ENCODE measurements at places on chromosomes 12 and 14.

- DNase-seq = no peak
Measured at GRCh38 chr12:89203144-89203543, 149.2 kb downstream of the DUSP6 start.

GRCh38 chr12:80811957-80812708 is 95.4 kb downstream of the MYF5 start:
- no peak for DNase-seq

- no peak for DNase-seq
Measured at GRCh38 chr14:62304257-62304656, 542.0 kb downstream of the SNAPC1 start.

DNA sequence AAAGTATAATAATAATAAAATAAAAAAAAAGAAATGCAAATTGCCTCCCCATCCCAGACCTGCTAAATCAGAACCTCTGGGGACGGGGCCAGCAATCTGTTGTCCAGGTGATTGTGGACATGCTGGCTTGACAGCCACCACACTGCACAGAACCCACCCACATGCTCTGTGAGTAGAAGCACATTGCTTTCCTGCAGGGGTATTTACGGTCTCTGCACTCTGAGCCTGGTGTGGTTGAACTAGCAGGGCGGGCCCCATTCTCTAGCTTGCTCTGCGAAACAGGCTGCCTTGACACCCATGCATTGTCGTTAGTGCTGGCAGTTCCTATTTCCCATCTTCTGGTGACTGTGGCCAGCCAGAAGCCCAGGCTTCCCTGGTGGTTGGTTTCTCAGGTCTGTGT is 24.5 kb downstream of the PRMT8 start:
- DNase-seq = no peak

- no peak for DNase-seq
Measured at GRCh38 chr14:88476214-88476774, 78.5 kb downstream of the PTPN21 start.

DNA sequence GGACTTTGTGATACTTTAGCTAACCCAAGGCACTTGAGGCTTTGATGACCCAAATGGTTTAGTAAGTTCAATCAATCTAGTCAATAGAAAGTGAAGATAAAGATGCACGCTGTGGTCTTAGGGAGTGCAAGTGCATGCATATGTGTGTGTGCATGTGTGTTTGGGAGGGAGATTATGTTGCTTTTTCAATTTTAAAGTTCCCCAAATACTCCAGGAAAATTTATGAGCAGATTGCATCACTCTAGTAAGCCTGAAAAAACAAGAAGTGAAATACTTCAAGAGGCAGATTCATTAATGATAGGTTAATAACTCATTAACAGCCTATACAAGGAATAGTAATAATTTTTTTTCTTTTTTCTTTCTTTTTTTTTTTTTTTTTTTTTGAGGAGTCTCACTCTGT is 12.4 kb upstream of the SIX1 start:
- no peak for DNase-seq

GRCh38 chr12:67666605-67667004 is 18.1 kb downstream of the DYRK2 start:
- no peak for DNase-seq

DNA sequence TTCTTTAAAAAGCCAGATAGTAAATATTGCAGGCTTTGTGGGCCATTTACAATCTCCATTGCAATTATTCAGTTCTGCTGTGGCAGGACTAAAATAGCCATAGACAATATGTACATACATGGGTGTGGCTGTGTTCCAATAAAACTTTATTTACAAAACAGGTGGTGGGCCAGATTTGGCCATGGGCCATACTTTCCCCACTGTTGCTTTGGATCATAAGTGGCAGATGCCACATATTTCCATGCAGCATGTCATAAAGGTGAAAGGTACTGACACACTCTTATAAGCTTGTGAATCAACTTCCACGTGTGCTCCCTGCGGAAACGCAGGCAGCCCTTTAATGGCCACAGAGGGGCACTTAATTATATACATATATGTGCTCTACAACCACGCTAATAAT is 244.4 kb upstream of the FOXN3 start:
- DNase-seq = no peak

DNA sequence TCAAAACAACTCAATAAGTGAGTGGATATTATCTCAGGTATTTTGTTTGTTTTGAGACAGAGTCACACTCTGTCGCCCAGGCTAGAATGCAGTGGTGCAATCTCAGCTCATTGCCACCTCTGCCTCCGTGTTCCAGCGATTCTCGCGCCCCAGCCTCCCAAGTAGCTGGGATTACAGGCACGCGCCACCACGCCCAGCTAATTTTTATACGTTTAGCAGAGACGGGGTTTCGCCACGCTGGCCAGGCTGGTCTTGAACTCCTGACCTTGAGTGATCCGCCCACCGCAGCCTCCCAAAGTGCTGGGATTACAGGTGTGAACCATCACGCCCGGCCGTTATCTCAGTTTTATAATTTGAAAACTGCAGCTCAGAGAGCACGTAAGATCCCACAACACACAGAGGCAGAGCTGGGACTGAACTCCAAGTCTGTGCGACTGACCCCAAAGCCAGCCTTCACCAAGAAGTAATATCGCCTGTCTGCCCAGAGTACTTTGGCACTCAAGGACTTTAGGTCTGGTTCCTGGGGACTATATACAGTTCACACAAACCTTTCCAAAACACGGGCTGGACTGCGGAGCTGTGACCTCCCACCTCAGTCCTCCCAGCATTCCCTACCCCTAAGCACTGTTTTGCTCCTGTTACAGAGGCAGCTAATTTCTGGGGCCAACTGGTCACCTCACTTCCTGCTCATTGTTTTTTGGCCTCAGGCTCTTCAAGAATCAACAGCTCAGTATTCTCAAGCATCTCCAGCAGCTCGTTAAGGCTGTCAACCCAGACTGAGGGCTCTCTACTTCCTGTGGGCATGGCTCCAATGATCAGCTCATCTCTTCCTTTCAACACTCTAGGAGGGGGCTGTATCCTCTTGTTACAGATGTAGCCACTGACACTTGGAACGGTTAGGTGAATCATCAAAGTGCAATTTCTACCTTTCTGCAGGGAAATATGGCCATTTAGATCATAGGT is 22.5 kb downstream of the TESC start:
- no peak for DNase-seq

DNA sequence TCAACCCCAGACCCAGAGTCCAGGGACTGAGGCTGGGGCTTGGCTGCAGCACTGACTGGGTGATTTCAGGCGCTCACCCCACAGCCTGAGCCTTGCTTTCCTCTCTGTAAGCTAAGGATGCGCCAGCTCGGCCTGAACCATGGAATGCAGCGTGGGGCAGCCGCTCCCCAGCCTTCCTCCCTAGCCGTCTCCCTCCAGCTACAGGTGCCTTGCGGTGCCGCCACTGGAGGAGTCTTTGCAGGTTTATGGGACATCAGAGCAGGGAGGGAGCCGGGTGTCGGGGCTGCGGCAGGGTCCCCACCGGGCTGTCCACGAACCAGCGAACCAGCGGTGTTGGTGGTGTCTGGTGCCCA is 19.4 kb downstream of the PPP2R5C start:
- no peak for DNase-seq

GRCh38 chr12:6965714-6966113 is 4.8 kb downstream of the PHB2 start:
- DNase-seq = no peak

- DNase-seq = peak; percentile 76
Measured at GRCh38 chr14:35558680-35559079, 24.7 kb downstream of the INSM2 start.
